ENCODE measurements at places on chromosomes 4 and X.

GRCh38 chr4:89129080-89129640 is 17.8 kb downstream of the TIGD2 start:
- DNase-seq, result no peak

DNA sequence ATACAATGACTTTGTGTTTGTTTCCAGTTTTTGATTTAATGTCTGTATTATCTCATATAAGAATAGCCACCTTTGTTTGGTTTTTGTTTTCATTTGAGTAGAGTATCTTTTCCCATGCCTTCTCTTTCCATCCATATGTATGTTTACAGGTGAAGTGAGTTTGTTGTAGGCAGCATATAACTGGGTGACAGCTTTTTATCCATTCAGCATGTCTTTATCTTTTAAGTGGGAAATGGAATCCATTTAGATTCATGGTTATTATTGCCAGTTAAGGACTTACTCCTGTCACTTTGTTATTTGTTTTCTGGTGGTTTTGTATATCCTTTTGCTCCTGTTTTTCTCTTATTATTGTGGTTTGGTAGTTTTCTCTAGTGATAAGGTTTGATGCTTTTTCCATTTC is 34.3 kb downstream of the SCLT1 start:
- DNase-seq, result no peak

DNA sequence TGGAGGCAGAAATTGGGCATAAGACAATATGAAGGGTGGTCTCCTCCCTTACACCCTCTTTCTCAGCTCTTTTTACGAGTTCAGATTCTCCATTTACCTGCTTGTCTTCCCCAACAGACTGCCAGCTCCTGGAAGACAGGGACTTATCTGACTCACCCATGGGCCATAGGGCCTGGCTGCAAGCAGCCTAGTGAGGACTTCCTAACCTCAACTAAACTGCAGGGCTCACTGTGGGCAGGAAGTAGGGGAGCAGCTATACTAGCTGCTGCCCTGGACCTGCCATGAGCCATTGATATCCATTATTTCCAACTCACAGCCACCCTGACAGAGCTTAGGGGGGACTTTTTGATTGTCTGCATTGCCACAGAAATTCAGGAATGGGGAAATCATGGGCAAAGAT is 11.5 kb upstream of the ZNF718 start:
- DNase-seq, result no peak

- no peak for DNase-seq
These were observed 514.9 kb upstream of the LCORL start for GRCh38 chr4:18536428-18536827.
